ENCODE measurements at places on chromosomes 3 and 15. TPM values are rescaled to one million over a fixed set of nuclear protein-coding genes. Genes with fewer than 3 reads are reported as not detected.
A peak's percentile ranks its signal among the peaks of the same experiment; 100 is the strongest.

STRIT1 gene
- not detected for total RNA-seq

MEIS2 gene
- 22.0 TPM for total RNA-seq

PSTPIP1 gene
- not detected for total RNA-seq

LIPH gene
- 14.8 TPM for total RNA-seq

TUSC7 gene
- total RNA-seq = not detected

ZCWPW2 gene
- not detected for total RNA-seq

NMNAT3 gene
- 73.6 TPM for total RNA-seq

GRCh38 chr15:67641453-67641852 is 99.0 kb downstream of the MAP2K5 start:
- DNase-seq = no peak

DNA sequence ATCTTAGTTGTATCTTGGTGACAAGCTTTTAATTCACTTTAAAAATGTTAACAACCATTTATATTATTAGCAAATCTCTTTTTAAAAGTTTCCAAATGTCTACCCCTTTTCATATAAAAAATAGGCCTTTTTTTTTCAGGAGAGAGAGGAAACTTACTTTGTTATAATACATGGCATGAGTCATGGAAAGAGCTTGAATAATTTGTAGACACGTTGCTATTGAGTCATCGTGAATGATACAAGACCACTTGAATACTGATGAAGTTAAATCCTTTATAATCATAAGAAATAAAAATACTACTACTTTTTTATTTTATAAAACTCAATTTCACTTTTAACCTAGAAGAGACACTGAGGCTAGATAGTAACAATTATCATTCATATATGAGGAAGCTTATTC is 70.3 kb upstream of the BBX start:
- no peak for DNase-seq

DNA sequence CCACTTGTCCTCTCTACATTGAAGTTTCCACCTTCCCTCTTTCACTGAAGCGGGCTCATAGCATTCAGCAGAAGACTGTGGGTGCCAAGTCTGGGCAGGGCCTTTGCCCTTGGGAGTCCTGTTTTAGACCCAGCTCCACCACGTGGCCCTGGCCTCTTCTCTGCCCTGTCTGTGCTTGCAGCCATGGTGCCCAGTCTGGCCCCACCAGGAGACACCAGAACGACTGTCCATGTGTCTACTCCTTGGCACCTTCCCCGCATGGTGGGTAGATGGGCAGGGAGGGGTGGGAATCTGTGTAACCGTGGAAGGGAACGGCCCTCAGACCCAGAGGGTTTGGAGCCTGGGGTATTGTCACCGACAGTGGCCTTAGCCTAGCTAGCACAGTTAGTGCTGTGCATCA is 17.9 kb upstream of the EMC3 start:
- no peak for DNase-seq

GRCh38 chr15:88100181-88100580 is 156.4 kb downstream of the NTRK3 start:
- no peak for DNase-seq

DNA sequence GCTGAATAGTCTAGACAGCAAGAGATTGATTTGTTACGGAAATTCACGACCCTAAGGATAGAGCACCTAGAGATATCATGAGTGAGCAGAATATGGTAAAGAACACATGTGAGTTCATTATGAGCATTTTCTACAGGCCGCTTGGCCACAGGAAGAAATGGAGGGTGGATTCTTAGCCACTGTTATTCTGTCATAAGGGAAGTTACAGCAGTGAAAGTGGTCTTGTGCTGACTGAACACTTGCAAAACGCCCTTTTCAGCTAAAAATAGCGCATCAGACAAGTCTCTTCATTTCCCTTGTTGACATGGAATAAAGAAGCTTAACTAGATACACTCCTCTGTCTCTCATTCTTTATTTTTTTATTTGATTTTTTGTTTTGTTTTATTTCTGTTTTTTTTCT is 19.8 kb downstream of the DGKG start:
- no peak for DNase-seq

DNA sequence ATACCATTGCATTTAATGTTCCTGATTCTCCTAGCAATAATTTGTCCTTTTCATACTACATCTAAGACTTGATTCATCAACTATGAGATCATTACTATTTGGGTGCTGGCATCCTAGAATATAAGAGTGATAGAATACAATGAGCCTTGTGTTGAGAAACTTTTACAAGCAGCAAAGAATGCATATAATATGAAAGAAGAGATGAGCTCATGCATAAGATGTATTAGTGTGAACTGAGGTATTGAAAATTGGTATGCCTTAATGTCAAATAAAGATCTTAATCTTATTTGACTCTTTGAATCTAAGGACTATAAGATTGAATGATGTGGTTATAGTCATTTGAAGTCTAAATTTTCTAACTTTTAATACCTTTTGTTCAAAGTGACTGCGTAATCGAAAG is 220.0 kb upstream of the ARHGEF26 start:
- DNase-seq = no peak

DNA sequence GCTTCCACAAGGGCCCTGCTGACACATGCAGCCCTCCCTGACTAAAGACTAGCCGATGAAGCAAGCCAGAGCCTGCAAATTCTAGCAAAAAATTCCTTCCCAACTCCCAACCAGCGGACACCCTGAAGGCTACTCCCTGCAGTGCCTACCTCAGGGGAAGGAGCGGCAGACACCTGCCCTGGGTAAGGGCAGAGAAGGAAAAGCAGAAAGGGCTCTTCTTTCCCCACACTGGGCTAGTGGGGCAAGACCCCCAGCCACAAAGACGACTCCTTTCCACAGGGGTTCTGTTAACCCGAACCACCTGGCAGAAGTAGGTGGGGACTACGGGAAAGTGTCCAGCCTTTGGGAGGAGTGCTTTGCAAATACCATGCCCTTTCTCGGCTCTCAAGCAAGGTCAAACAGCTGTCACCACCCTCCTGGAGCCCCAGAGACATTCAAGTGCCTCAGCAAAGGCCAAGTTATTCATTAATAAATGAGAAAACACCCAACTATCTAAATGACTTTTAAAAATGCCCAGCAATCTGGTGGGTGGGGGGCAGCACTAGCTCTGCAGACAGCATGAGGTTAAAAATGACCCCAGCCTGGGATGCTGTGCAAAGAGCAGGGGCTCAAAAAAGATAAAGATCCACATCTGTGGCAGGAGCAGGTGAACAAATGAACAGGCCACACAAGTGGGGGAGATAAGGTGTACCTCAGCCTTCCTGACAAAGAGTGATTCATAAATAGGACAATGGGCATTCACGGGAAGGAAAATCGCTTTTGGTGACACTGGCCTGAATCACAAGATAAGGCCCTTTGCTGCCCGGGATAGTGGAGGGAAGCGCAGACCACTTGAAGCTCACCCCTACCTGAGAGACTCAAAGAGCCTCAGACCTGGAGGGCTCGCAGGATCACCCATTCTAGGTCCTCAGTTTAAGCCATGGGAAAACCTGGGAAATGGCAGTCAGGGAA is 33.0 kb downstream of the CCDC12 start:
- peak; percentile 76 for DNase-seq

GRCh38 chr3:43256714-43257461 is 29.5 kb upstream of the SNRK start:
- no peak for DNase-seq
